ENCODE measurements at places on chromosomes 11 and 22.

DNA sequence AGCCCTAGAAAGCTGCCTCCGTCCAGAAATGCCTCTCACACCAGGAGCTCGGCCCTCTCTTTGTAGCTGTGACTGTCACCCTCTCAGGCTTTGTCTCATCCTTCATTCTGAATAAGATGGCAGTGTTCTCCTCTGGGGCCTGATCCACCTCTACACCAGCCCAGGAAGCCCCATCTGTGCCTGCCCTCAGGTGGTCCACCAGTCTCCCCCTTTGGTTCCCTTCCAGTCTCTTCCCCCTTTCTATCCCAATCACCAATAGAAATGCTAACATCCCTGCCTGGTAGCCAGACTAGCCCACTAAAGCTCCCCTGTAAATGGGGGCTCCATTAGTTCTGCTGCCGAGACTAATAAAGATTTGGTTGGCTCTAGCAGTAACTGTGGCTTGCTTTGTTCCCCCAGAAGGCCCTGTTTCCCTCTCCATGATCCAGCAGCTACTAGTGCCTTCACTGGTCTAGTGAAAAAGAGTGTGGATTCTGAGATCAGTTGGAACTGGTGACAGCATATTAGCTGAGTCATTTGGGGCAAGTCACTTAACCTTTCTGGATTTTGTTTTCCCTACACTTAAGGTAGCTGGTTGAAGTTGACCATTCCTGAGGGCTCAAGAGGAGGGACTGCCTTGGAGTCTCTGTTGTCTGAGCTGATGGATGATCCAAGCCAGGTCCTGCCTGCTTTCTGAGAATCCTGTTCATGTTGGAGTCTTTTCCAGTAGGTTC, 16.2 kb downstream of the PLEKHB1 start:
- no peak for DNase-seq

DNA sequence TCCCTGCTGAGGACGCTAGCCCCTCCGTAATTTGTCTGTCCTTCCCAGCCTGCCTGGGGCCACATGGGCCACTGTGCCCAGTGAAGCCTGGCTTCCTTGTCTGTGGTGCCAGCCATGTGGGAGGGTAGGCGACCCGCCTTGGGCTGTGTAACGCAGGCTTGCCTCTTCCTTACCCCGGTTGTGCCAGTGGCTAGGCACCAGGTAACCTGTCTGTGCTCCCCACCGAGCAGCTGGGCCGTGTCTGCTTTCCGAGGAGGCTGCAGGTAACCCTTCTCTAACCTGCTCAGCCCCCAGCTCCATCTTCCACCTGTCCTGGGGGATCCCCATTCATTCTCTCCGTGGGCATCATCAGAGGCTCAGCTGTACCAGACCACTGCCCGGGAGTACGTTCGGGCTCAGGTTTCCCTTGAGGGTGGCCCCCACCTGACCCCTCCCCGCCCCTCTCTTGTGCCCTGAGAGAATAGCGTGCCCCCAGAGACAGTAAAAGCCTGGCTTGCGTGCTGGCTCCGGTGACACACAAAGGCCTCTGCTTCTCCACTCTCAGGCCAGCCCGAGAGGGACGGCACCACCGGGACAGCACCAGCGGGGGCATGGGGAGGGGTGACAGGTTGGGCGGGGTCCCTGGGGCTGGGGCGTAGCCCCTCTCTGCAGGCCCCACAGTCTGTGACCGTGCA, 79.1 kb downstream of the CDKN1C start:
- no peak for DNase-seq

GRCh38 chr11:115718106-115718505, 213.9 kb upstream of the CADM1 start:
- no peak for DNase-seq

DNA sequence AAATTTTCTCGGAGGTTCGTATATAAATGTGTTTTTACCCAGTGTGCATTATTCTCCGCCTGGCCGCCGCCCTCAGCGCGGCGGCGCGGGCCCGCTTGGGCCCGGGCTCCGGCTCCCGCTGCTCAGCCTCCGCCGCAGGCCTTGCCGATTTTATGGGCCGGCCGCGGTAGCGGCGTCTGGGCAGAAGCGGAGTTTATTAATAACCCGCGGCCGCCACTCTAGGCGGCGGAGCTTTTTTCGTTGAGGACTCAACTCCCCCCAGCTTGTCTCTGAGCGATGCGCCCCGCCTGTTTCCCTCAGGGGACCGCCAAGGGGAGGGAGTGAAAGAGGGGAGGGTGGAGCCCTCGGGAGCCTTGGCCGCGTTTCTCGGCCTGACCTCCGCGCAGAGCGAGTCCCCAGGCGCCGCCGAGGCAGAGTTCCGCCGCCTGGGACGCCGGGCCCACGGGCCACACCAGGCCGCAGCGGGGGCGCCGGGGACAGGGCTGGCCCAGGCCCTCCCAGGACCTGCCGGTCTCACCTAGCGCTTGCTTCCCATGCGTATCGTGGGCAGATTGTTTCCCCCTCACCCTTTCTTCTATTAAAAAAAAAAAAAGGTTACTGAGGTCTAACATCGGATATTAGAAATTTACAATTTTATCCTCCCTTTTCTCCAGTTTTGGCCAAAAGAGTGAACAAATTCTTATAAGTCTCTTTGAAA, 399 bp downstream of the ZNF143 start:
- peak; percentile 76 for DNase-seq

DNA sequence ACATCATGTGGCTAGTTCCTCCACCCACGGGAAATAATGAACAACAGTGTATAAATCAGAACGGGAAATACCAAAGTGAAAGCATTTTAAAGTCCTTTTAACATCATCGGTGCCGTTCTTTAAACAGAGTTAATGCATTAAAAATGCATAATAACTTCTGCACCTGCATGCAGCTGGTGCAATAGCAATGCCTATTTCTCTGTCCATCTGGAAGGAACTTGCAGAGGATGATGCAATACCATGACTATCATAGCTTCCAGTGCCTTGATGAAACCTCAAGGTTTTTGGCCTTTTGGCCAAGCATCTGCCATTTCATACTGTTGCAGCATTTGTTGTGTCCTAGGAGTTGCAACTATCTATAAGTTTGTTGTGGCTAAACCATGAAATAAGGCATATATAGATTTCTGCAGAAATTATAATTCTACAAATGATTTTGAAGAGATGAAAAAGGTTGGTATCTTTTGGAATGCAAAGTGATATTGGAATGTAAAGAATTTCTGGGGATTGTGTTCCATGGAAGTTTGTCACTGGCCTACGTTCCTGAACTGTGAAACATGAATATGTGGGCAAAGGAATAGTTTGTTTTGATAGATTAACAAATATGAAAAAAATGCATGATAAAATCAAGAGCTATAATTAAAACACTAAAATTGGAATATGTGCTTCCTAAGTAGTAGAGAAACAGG, 9.8 kb upstream of the EIF3F start:
- no peak for DNase-seq

GRCh38 chr11:61891331-61892084, at the start of gene FADS3:
TSS of gene FADS3 (minus strand) at chr11:61891545. CDS start at chr11:61891381, 164 bp downstream.
- DNase-seq, result peak; percentile 63

DNA sequence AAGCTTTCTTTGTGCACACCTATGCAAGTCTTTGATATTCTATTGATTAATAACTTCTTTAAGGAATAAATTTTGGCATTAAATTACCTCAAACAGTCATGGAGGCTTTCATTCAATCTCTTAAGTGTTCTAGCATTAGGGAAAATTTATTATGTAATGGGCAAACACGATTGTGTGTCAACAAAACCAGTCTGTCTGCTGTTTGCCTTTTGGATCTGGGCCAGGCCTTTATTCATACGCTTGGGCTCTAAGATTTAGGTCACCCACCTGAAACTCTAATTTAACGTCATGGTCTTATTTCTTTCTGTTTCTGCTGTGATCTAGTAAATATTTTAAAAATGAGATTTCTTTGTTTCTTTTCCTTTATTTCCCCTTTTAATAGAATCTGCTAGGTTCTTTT, 1270.6 kb downstream of the LRRC4C start:
- no peak for DNase-seq

DNA sequence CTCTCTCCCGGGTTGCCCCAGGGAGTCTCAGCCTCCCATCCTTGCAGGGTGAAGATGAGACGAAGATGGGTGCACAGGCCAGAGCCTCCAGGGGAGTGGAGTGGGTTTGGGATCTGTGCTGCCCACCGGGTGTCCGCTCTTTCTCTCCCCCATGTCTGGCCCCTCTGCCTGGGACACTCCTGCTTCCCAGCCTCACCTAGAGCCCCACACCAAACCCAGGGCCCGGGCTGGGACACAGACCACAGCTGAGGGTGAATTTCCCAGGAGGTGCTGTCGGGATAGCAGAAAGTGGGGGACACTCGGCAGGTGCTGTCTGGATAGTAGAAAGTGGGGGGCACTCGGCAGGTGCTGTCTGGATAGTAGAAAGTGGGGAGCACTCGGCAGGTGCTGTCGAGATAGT, 25.0 kb upstream of the KRTAP5-7 start:
- DNase-seq, result no peak

GRCh38 chr11:69538854-69539253, 57.4 kb downstream of the LINC01488 start:
- DNase-seq, result no peak

DNA sequence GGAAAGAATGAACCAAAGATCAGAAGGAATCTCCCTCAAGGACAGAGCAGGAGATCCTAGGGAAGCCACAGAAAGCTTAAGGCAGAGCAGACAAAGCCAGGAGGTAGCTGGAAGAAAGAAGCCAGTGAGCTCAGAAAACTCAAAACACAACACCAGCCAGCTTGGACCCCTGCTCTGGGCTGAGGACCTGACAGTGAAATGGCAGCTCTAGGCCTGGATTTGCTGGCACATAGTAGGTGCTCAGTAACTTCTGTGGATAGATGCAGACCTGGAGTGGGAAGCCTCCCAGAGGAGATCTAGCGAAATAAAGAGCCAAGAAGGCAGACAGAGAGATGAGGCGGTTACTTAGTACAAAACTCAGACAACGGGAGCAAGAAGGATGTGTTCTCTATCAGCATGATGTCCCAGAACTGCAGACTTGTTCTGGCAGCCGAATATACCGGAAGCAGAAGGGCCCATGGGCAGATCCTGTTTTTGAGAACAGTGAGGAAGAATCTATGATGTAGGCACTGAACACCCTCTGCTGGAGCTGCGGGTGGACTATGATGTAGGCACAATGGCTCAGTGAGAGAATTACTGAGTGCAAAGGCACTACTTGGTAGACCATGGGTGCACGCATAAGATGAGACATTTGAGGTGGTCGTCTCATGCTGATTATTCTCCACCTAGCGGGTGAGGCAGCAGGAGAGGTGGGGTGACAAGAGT, 4.8 kb downstream of the ROBO4 start:
- no peak for DNase-seq

GRCh38 chr11:14764579-14765527, 121.2 kb downstream of the PDE3B start:
- DNase-seq, result peak; percentile 97

DNA sequence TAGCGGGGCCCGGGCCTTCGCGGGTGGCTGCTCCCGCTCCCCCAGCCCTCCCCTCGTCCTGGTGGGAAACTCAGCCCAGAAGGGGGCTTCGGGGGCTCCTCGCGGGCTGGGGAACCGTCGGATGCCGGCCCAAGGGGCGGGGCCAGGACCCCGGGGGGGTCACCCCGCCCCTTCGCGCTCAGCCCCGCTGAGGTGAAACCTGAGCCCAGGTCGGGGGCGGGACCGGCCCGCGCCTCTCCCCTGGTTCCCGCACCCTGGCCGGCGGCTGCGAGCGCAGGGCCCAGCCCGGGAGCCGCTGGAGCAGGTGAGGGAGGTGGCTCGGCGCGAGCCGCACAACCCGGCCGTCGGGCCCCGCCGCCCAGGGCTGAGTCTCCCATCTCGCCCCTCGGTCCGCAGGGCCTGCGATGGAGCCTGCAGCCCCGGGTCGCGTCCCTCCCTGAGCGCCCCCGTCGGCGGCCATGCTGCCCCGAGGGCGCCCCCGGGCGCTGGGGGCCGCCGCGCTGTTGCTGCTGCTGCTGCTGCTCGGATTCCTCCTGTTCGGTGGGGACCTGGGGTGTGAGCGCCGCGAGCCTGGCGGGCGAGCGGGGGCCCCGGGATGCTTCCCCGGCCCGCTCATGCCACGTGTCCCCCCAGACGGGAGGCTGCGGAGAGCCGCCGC, at the start of gene LARGE2:
TSS of gene LARGE2 (plus strand) at position 232 of the 658 bp plus-strand sequence. CDS start at position 459, 227 bp downstream.
- DNase-seq, result no peak

All from Jurkat, Clone E6-1 (cell line).